NCI-H2081 treated with DMSO at 0.1 percent for 48 hours (cell line): ENCODE measurements at places on chromosomes 5 and 9.

GRCh38 chr5:154196281-154196680 is 5.7 kb downstream of the GALNT10 start:
- DNase-seq = no peak

GRCh38 chr5:173907686-173908371 is 19.7 kb downstream of the CPEB4 start:
- no peak for DNase-seq

GRCh38 chr5:161378701-161379100 is 167.8 kb downstream of the GABRB2 start:
- no peak for DNase-seq

- no peak for DNase-seq
Observed at GRCh38 chr5:3701694-3702093, 106.1 kb downstream of the IRX1 start.

GRCh38 chr5:56229111-56229510 is 4.0 kb downstream of the ANKRD55 start:
- no peak for DNase-seq

GRCh38 chr5:53276825-53277224 is 167.3 kb upstream of the MOCS2 start:
- DNase-seq = no peak

- no peak for DNase-seq
Observed at GRCh38 chr5:128925973-128926372, 39.3 kb upstream of the SLC27A6 start.

- DNase-seq = no peak
Observed at GRCh38 chr9:77843076-77843870, 188.3 kb downstream of the GNAQ start.

- DNase-seq = no peak
Observed at GRCh38 chr9:126429190-126429589, 102.6 kb downstream of the MVB12B start.

GRCh38 chr9:72930828-72931227 is 22.0 kb downstream of the ALDH1A1 start:
- DNase-seq = no peak

DNA sequence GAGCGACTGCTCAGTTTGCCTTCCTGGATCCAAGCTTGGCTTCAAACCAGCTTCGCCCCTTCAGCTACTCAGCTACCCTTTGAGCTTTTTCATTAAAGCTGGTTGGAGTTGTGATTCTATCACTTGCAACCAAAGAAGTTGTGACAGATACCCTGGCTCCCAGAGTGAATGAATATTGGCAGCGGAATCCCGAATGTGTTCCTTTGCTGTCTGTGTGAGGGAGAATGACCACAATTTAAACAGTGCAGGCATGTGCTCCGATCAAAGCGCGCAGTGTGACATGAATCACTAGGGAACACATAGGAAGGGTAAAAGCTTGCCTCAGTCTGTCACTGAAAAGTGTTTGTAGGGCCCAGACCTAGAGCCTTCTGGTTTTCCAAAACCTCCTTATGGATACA is 6.6 kb upstream of the AFAP1L1 start:
- no peak for DNase-seq

GRCh38 chr9:78972303-78972999 is 599.3 kb upstream of the TLE4 start:
- peak; percentile 94 for DNase-seq

DNA sequence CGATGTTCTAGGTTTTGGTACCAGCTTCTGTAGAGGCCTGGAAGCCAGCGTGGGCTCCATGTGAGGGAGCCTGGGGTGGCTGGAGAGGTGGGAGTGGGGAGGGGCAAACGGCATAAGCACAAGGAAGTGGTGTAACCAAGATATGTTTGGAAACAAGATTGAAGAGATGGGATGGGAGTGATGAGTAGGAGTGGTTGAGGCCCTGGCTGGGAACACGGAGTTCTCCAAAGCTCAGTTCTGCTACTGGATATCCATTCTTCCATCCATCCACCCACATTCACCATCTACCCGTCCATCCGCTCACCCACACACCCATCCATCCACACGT is 12.2 kb downstream of the TSPAN17 start:
- DNase-seq = no peak

- DNase-seq = no peak
Observed at GRCh38 chr5:159509002-159509660, 178.8 kb upstream of the IL12B start.

DNA sequence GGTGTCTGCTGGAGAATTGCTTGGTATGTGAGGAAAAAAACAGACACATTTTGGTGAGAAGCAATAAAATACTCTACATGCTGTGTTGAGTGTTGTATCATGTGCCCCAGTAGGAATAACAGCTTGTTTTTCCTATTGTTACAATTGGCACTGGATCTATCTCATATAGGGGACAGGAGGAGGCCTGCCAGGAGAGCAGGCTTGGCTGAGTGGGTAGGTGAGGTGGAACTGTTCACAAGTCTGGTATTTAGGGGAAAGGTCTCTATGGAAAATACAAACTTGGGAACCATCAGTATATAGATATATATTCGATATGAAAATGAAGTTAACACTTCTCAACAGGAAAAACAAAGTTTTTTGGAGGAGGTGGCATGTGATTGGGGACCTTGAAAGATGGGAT is 9.5 kb upstream of the SH3TC2 start:
- no peak for DNase-seq

DNA sequence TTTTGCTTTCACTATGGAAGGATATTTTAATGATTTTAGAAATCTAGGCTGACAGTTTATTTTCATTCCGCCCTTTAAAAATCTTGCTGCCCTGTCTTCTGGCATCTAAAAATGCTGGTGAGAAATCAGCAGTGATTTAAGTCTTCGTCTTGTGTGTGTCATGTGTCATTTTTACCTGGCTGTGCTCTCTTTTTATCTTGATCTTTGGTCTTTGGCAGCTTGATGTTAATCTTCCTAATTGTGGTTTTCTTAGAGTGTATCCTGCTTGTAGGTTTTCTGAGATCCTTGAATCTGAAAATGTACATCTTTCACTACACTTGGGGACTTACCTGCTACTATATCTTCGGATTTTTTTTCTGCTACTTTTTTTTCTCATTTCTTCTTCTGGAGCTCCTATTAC is 11.9 kb upstream of the LPCAT1 start:
- no peak for DNase-seq

- no peak for DNase-seq
Observed at GRCh38 chr5:145984072-145984471, 47.7 kb downstream of the SH3RF2 start.

GRCh38 chr5:18805376-18805775 is 1171.1 kb downstream of the TAF11L14 start:
- no peak for DNase-seq

DNA sequence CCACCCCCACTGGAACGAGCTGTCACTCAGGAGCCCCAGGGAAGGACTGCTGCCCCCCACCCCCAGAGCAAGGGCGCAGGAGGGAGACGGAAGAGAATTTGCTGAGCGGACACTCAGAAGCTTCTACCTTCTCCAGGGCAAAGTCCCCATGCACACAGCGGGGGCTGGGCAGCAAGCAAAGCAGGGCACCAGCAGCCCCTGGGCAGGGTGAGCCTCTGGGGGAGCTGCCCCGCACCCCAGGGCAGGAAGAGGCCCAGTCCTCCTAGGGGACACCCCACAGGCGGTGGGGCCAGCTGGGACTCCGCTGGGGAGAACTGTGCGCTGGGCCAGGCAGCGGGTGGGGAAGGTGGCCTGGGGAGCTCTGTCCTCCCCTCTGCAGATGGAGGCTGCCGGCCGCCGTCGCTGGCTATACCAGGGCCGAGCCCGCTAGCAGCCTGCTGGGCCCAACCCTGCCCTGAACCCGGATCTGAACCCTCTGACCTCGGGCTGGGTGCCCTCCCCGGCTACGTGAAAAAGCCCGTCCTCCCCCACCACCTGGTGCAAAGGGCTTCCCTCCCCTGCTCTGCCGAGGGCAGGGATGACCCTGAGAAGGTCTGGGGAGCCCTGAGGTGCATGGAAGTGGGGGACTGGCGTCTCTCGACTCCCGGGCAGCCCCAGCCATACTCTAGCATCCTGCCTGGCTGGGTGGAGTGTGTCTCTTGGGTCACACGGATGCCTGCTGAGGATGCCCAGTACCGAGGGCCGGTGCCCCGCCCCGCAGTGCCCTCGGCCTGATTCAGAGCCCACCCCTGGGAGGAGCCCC is 597 bp upstream of the SLC34A3 start:
- DNase-seq = no peak

DNA sequence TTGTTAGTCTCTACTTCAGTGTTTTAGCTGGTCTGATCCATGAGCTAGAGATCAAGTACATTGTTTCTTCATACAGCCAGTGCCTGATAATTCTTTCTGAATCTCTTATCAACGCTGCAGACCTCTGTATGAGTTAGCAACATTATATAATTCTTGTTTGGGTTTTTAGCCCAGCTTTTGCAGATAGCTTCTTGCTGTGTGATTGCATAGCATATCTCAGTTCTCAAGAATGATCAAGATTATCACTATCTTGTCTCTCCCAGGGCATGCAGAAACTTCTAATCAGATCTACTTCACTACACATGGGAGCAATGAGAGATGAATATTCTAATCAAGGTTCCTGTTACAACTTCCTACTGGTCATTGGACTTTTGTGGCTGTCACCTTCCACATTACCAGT is 158.3 kb downstream of the FAM174A start:
- DNase-seq = no peak

- DNase-seq = no peak
Observed at GRCh38 chr9:94097788-94098414, 13.6 kb downstream of the PTPDC1 start.

DNA sequence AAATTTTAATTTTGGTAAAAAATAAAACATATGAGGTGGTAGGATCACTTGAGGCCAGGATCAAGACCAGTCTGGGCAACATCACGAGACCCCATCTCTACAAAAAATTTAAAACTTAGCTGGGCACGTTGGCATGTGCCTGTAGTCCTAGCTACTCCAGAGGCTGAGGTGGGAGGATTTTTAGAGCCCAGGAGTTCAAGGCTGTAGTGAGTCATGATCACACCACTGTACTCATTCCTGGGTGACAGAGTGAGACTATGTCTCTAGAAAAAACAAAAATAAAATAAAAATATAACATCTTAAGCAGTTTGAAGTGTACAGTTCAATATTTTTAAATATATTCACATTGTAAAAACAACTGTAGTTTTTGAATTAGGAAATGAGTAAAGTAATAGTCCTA is 108.3 kb downstream of the SMIM15 start:
- DNase-seq = no peak

DNA sequence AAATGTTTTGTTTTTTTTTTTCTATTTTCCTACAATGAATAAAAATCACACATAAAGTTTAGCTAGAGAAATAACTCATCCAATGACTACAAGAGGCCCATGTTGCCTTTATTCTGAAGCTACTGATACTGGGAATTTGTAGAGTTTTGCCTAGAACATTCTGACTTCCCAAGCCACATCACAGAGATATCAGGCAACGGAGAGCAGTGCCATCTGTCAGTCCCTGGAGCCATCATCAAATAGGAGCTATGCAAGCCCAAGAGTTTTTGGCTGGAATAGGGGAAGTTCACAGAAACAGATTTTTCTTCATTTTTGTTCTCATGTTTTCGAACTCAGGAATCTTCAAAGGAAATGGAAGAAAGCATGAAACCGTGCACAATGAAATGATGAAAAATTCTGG is 896.6 kb downstream of the TLE1 start:
- DNase-seq = no peak

GRCh38 chr5:149288436-149288835 is 16.8 kb downstream of the AFAP1L1 start:
- no peak for DNase-seq

GRCh38 chr5:160369990-160370712 is at the start of gene C1QTNF2:
TSS of gene C1QTNF2 (minus strand) at chr5:160370626. CDS start at chr5:160355011, 15,615 bp downstream.
- DNase-seq = no peak

DNA sequence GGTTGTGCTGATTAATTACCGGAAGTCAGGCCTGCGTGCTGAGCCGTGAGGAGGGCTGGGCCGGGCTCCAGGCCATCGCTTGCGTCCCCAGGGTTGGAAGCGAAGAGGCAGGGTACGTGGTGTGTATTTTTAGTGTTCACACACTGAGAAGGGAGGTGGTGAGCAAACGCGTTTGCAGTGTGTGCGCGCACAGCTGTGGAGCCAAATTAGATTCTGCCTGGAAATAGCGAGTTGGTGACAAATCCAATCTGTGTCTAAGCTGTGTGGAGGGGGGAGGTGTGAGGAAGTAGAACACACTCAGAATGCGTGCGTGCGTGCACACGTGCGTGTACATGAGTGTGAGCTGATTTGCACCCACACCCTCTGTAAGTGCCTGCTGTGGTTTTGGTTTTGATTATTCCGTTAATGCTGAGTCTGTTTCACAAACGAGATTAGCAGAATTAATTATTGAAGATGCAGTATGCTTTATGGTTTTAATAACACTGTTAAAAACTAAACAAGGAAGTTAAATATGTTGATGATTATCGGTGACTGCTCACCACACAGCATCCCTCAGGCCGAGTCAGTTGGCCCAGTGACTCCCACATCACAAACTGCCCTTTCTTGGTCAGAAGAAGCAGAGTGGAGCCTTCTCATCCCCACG is 111.8 kb upstream of the FCN2 start:
- DNase-seq = no peak

DNA sequence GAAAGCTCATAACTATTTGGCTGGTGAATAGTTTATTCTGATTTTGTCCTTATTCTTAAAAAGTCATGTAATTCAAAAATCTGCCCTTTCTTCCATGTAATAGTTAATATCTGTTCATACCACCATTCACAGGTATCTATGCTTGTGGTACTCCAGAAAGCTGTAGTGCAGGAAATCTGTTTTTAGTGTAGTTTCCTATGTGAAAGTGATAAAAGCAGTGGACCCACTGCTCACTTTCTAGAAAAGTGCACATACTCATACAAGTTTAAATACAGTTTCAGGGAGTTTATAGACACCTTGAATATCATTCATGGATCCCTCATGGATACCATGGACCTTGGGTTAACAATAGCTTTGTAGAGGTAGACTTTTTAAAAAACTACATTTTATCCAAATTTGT is 20.2 kb downstream of the PBX3 start:
- no peak for DNase-seq

- DNase-seq = no peak
Observed at GRCh38 chr5:27308153-27308552, 269.8 kb upstream of the CDH9 start.

DNA sequence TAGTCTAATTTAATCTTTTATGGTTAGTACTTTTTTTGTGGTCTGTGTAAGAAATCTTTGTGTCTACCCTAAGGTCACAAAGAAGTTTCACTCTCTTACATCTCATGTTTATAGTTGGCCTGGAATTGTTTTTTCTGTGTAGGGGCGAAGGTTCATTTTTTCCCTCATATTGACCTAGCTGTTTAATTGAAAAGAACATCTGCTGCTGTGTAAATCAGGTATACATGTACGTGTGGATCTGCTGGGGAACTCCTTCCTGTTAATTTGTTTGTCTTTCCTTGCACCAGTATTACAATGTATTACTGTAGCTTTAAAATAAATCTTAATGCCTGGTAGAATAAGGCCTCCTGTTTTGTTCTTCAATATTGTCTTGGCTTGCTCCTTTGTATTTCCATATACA is 37.8 kb downstream of the EXOSC2 start:
- peak; percentile 92 for DNase-seq

- no peak for DNase-seq
Observed at GRCh38 chr9:106405871-106406435, 457.0 kb upstream of the ZNF462 start.

DNA sequence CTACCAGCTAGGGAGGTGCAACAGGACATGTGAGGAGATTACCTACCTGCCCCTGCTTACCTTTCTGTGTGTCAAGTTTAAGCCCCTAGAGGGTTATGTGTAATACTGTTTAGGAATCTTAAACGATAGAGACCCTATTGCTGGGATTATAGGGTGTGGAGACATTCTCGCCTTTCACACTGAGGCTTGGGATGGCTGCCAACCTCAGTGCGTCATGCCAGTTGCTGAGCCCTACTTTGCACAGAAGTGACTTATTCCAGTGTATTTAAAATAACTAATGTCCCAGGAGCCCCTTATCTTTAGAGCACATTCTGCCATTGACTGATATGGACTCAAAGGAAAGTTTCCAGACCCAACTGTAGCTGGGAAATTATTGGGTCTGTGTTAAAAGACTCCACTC is 76.6 kb upstream of the XPA start:
- no peak for DNase-seq
